ENCODE measurements at places on chromosomes 2 and 18. TPM values are rescaled to one million over a fixed set of nuclear protein-coding genes. Genes with fewer than 3 reads are reported as not detected.

The CTLA4 gene
- not detected for total RNA-seq

DNA sequence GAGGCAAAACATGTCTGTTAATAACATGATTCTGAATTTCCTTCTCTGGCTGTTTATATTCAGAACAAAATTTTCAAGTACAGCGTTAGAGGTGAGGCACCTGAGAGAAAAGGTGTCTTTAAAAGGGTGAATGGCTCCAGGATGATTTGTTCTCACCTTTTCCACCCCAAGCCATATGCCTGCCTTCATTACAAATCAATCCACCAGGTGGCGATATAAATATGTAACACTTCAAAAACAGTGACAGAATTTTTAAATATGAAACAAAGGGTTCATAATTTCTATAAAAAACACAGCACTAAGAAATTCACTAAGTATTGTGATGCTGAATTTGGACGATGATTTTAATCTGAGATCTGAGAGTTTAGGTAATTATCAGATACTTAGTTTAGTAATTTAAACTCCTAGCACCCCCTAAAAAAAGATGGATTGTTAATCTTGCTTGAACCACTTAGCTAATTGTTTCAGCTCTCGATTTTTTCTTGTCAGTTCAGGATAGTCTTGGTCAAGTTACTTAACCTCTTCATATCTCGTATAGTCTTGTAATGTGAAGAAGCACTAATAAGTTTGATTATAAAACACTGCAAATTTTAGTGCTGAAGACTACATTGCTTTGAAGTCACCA, 528.8 kb downstream of the CPS1 start:
- DNase-seq, result peak; percentile 47

GRCh38 chr2:183069174-183069573, 9.4 kb upstream of the DUSP19 start:
- no peak for DNase-seq

GRCh38 chr2:6181525-6181924, 489.3 kb downstream of the SOX11 start:
- DNase-seq, result peak; percentile 72

GRCh38 chr2:38466876-38467767, 90.0 kb upstream of the ATL2 start:
- no peak for DNase-seq

GRCh38 chr2:240125742-240126141, 10.4 kb downstream of the COPS9 start:
- DNase-seq, result no peak

The LGALSL gene
- 1.6 TPM for total RNA-seq

DNA sequence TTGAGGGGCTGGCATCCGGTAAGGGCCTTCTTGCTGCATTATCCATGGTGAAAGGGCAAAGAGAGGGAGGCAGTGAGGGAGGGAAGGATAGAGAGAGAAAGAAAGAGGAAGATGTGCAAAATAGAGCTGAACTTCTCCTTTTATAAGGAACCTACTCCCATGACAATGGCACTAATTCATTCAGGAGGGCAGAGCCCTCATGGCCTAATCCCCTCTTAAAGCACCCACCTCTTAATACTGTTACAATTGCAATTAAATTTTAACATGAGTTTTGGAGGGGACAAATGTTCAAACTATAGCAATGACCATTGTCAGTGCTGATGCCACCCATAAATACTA, 60.2 kb downstream of the CXCR4 start:
- DNase-seq, result no peak

DNA sequence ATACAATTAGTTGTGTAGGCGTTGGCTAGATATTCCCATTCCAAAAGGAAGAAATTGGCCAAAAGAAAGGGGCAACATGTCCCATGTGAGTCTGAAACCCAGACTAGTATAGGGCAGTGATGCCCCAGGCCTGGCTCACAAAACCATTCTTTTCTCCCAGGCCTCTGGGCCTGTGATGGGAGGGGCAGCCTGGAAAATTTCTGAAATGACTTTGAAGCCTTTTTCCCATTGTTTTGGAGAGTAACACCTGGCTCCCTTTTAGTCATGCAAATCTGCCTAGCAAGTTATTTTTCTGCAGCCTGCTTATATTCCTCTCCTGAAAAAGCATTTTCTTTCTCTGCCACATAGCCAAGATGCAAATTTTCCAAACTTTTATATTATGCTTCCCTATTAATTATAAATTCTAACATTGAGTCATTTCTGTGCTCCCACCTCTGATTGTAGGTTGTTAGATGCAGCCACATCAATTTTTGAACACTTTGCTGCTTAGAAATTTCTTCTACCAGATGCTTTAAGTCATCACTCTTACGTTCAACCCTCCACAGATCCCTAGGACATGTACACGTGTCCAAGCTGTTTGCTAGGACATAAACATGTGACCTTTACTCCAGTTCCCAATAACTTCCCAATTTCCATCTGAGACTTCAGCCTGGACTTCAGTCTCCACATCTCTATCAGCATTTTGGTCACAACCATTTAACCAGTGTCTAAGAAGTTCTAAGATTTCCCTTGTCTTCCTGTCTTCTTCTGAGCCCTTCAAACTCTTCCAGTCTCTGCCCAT, 76.1 kb upstream of the MC4R start:
- DNase-seq, result no peak

DNA sequence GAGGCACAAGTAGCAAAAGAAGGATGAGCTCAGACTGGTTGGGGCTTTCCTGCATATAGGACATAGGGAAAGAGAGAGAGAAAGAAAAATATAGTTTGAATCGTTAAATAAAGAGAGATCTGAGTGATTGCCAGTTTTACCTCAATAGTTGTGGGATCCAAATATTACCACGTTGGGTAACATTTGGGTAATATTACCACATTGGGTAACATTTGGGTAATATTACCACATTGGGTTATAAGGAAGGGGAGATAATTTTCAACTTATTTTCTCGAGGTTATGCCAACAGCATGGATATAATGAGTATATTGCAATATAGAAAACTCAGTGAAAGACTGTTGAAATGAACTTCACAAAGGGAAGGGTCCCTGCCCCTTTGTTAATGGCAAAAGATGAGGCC, 20.7 kb downstream of the SP140 start:
- no peak for DNase-seq

GRCh38 chr2:20182241-20182931, 42.5 kb downstream of the SDC1 start:
- peak; percentile 86 for DNase-seq

The BOLA3 gene
- 63.7 TPM for total RNA-seq

The TXNDC9 gene
- total RNA-seq, result 75.1 TPM

DNA sequence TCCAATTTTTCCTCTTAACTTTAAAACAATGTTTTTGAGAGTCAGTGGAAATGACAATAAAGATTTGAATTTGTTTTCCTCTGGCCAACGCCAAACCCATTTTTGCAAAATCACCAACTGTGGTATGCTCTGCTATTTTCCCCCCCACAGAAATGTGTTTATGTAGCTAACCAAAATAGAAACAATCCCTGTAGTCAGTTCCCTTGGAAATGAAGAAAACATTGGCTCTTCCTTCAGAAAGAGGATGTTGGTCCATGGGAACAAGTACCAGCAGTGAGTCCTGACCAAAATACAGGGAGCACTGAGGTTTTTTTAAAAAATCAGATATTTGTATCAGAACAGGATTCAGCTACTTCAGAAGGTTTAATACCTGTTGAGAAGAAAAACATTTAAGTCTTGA, 65.3 kb downstream of the SLC40A1 start:
- peak; percentile 17 for DNase-seq

DNA sequence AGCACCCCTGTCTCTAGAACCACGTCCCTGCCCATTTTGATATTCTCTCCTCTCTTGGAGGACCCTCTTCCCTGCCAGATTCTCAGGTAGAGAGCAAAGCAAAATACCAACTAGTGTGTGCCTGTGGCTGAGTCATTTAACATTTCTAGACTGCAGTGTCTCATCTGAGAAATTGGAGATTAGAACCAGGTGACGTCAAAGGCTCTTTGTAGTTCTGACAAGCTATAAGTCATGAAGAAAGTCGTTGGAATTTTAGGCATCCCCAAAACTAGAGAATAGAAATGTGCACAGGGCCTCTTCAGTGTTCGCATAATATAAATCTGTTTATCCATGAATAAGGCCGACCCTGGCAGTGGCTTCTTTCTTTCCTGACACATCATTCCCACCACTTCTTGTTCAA, 74.4 kb upstream of the TANC1 start:
- DNase-seq, result peak; percentile 84

Measured in GM23248 (cell line).